Activated CD8-positive, alpha-beta memory T cell treated with anti-CD3 and anti-CD28 coated beads for 1 hour (primary cell): ENCODE measurements at places on chromosomes 16 and 17.

DNA sequence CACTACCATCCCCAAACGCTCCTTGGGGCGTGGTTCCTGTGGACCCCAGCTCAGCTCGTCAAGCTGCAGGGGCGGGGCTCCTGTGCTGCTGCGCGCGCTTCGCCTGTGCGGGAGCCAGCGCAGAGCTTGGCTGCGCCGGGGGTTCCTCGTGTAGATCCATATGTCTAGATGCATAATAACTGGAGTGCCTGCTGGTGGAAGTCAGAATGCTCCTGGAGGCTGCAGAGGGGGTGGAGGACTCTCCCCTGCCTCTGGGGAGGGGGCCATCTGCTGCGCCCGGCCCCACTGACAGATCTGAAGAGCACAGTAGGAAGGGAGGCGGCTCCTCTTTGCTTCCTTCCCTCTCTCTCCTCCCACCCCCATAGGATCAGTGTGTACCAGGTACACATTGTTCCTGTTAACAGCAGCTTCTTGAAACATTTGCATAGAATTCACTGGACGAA lies 4.6 kb downstream of the RASD1 start:
- DNase-seq: no peak

- no peak for DNase-seq
Measured at GRCh38 chr16:31501226-31501965, 6.8 kb downstream of the RUSF1 start.

- DNase-seq: no peak
Measured at GRCh38 chr17:81365148-81365600, 30.1 kb upstream of the BAHCC1 start.

- no peak for DNase-seq
Measured at GRCh38 chr17:2065949-2066400, 11.1 kb downstream of the HIC1 start.

- DNase-seq: no peak
Measured at GRCh38 chr16:78695391-78695790, 595.9 kb downstream of the WWOX start.

GRCh38 chr16:68612996-68613395 lies 32.1 kb upstream of the CDH3 start:
- DNase-seq: no peak

GRCh38 chr16:84952335-84953189 lies 58.8 kb downstream of the ZDHHC7 start:
- peak; percentile 12 for DNase-seq

DNA sequence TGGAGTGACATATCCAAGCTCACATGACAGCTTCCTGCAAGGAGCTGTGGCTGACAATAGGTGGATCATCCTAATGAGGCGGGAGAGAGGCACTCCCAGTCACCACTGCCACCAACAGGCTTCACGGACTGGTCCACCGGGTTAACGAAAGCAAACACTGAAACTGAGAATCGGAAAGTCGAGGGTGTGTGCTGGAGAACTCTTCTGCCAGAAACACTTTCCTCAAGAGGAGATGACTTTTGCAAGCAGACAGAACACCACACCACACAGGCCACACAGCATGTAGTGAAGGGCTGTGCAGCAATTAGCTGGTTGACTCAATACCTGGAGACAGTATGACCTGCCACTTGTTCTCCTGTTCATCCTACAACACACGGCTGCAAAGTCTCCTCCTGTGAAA lies 53.0 kb upstream of the DNAJA2 start:
- no peak for DNase-seq

DNA sequence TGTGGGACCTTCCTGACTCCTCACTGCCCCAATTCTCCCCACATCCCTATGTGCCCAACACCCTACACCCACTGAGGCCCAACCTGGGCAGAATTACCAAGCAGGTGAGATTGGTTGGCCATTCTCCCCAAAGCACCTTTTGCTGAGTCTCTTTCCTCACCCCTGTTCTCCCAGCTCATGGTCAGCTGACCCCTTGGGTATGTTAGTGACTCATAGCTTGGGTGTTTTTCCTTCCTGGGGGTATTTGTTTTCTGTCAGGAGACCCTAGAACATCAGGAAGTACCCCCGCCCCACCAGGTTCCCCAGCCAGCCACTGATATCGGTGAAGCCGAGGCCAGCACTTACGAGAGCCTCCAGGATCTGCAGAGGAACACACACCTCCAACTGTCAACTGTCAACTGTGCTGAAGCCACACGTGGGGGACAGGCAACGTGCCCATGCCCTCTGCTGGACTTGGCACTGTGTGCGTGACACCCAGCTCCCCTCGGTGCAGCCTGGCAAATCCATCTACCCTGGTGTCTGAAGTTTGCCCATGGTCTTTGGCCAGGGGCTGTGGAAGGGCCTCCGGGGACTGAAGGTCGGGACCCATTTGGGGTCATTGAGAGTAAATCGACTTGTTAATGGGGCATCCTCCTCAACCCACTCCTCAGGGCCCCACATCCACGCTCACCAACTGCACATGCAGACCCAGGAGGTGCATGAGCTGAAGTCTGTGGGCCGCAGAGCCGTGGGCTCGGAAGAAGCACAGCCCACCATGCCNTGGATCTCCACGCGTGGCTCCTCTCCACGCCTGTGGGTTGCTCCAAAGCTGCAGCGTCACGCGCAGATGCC lies 53.1 kb downstream of the METRNL start:
- DNase-seq: no peak

GRCh38 chr17:42678951-42679491 lies 2.2 kb upstream of the PLEKHH3 start:
- no peak for DNase-seq

DNA sequence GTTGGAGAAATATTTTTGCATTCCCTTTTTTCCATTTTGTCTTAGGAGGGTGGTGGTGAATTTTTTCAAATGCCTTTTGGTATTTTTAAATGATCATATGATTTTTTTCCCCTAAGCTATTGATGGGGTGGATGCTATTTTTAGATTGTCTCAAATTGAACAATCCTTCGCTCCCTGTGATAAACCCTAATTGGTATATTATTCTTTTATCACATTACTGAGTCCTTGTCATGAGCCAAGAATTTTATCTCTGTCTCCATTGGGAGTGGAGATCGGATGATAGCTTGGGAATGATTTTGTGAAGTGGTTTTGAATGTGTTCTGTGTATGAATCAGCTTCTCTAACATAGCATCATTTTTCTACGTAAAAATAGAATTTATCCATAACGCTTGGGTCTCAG lies 15.4 kb downstream of the NECAB2 start:
- no peak for DNase-seq

DNA sequence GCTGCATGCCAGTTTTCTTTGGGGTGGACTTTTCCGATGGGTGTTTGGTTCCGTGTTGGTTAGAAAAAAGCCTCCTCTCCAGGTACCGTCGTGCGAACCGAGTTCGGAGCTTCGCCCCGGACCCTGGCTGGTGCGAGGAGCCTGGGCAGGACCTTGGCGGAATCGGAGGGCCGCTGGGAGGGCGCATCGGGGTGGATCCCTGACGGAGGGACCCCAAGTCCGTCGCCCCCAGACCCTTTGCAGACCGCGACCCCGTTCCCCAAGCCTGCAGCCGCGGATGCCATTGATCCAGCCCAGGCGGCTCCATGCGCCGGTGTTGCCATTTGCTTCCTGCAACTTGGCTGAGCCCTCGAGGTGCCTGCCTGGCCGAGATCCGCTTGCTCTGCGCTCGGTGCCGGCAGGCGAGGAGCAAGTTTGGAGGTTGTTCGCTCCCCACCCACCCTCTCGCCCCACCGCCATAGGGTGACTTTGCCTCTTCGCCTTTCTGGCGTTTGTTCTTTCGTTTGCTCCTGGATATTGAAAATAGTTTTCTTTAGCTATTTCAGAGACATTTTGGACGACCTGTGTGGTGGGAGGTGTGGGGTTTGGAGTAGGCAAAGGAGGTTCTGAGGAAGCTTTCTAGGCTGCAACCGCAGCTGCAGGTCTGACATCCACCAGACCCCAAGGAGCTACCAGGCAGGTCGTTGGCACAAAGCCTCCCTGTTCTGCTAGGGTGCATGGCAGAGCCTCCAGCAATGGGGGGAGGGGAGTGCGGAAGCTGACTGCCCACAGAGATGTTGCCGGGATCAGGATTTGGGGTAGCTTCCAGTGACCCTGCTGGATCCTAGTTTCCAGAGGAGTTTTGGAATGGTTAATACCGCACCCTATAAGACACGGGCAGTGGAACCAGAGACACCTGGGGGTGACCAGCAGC lies 58.2 kb downstream of the RAP1GAP2 start:
- no peak for DNase-seq

DNA sequence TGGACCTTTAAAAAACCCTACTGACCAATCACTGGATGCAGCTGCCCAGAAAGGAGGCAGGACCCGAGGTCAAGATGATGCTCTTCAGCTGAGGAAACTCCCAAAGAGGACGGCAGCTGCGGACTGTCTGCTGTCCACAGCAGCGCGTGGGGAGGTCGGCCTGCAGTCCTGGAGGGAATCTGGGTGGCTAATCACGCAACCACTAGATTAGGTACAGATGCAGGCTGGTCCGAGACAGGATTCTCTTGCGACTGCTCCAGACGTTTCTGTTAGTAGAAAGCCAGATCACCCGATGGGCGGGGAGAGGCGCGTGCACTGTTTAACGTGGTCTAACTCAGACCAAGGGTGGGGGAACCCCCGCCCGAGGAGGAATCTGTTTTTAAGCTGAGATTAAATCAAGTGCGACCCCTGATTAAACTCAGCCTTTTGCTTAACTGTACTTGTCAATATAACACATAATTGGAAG lies 8.8 kb downstream of the CTRB2 start:
- DNase-seq: no peak

GRCh38 chr17:57968456-57968855 lies 13.2 kb upstream of the CUEDC1 start:
- DNase-seq: no peak

DNA sequence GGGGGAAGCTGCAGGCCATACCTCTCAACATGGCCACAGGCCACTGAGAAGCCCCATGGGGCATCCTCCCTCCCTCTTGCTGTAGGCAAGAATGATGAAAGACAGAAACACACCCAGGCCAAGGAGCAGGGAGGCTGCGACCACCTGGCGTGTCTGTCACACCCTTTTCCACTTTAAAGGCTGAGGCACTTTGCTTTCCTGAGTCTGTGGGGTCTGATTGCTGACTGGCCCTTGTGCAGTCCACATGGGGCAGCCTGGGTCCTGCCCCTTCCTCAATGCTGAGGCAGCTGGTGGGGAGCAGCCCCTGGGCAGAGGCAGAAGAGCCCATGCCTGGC lies 8.7 kb downstream of the TMEM204 start:
- no peak for DNase-seq

DNA sequence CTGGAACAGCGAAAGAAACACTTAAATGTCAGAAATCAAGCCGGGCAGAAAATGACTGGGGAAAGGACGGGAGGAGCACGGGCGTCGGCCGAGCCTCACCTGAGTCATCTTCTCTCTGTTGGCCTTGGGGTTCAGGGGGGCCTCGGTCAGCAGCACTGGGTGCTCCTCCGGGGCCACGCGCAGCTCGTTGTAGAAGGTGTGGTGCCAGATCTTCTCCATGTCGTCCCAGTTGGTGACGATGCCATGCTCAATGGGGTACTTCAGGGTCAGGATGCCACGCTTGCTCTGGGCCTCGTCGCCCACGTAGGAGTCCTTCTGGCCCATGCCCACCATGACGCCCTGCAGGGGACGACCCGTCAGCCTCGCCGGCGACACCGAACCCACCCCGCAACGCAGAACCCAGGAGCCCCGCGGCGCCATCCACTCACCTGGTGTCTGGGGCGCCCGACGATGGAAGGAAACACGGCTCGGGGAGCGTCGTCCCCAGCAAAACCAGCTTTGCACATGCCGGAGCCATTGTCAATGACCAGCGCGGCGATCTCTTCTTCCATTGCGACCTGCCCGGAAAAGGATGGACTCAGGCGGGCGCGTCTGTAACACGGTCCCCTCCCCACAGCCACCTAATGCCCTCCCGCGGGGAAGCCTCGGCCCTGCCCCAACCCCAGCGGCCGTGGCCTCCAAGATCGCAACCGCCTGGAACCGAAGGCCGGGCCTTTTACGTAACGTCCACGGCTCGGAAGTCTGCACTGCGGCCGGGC lies 616 bp downstream of the ACTG1 start:
- DNase-seq: no peak

DNA sequence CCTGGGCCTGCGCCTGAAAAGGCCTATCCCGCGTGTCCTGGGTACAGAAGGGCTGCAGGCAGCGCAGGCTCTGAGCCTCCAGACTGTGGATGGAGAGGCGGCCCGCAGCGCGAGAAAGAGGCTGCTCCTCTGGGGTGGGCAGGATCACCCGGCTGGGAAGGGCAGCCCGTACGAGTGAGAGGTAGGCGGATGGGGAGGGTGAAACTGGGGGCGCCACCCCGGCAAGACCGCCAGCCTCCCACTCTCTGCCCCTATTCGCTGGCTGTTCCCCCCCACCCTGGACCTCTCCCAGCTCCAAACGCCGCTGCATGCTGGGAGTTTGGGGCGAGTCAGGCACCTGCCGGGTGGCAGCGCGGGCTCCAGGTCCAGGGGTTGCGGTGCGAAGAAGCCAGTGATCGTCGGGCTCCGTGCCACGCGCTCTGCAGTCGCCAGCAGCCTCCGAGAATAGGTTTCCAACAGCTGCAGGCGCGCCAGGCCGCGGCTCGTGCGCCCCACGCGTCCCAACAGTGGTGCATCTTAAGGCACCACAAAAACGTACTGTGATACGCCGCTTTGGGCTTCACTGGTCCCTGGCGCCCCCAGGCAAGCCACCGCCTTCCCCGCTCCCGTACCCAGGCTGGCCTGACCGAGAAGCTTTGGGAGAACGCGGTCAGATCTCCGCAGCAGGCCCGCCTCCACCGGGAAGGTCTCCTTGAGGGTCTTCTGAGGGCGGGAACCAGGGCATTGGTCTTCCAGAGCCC lies 1.1 kb downstream of the NOXO1 start:
- no peak for DNase-seq

DNA sequence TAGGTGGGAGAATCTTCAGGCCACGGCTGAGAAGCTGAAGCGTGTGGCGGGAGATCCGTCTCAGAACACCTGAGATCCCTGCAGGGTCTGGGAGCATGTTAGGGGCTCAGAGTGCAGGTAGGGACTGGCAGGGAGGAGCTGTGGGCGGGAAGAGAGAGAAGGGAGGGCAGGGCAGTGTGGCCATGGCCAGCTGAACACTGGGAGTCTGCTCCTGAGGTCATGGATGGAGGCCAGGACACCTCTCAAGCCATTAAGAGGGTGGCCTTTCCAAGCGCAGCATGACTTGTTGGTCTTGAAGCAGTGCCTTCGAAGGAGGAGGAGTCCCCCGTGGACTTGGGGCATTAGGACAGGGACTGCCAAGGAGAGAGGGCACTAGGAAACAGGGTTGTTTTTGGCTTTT lies 23.7 kb downstream of the NAA60 start:
- DNase-seq: no peak

DNA sequence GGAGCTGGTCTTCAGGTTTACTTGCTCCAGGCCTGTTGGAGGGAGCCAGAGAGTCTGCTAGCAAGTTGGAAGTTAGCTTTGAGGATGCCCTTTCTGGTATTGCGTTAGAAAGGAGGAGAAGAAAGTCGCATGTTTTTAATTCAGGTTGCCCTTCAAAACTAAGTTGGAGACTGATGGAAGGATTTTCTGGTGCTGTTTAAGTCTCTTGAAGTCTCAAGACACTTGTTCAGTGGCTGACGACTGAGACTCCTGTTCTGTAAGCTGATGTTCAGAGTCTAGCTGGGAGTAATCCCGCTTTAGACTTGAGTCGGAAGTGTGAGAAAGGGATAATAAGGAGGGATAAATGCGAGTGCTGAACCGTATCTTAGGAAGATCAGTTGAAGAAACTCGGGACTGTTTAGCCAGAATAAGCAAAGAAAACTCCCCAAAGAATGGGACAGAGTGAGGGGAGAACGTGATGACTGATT lies 740 bp downstream of the AATF start:
- DNase-seq: no peak
